ENCODE measurements at places on chromosomes 5 and 9.

- no peak for DNase-seq
Observed at GRCh38 chr5:137268646-137269045, 230.5 kb downstream of the SPOCK1 start.

DNA sequence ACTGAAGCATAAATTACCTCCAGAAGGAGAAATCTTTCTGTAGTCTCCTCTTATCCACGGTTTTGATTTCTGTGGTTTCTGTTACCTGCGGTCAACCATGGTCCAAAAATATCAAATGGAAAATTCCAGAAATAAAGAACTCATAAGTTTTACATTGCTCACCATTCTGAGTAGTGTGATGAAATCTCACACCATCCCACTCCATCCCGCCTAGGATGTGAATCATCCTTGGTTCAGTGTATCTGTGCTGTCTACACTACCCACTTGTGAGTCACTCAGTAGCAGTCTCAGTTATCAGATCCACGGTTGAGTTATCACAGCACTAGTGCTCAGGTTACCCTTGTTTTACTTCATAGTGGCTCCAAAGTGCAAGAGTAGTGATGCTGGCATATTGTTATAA is 371.2 kb downstream of the NFIB start:
- DNase-seq, result no peak

- DNase-seq, result no peak
Observed at GRCh38 chr9:3888497-3888858, 362.7 kb upstream of the RFX3 start.

GRCh38 chr9:113895526-113895925 is 19.4 kb downstream of the ZNF618 start:
- DNase-seq, result no peak

DNA sequence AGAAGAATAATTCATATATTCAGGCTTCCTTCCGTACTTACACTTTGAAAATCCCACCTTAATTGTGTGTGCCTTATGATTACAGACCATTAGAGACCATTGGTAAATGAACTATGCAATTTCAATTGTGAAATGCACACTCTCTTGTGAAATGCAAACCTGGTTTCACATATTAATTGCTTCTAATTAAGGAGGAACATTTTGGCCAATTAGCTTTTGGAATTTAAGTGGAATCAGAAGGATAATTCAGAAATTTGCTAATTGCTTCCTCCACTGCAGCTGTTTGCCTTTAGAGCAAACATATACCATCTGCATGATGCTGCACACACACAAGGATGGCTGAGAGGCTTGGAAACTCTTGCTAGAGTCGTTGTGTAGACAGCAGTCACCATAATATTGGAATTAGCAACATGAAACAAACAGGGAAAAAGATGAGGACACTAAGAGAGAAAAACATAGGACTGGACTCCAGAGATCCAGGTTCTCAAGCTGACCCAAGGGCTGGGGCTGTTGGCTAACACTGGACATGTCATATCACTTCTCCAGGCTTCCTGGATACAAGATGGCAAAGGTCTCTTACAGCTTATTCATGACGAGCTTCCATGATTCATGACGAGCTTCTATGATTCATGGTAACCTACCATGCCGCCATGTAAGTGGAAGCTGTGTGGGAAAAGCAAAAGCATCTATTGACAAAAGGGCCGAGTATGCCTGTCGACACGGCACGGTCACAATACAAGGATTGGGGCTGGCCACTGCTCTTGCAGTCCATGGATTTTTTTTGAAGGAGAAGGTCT is 78.0 kb downstream of the PTCH1 start:
- no peak for DNase-seq

DNA sequence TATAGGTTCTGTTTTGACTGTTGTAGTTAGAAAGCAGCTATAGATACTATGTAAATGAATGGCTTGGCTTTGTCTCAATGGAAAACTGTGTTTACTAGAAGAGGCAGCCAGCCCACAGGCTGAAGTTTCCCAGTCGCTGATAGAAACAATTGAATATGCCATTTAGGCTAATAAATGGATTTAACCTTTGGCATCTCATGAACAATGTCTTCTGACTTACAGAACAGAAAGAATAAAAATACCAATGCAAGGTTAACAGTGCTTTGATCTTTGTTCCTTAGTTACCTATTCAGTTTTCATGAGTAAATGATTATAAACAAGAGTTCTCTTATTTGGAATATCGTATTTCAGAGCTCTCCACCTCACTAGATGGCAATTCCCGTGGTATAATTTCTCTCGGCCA is 120.6 kb downstream of the PAM start:
- DNase-seq, result no peak

DNA sequence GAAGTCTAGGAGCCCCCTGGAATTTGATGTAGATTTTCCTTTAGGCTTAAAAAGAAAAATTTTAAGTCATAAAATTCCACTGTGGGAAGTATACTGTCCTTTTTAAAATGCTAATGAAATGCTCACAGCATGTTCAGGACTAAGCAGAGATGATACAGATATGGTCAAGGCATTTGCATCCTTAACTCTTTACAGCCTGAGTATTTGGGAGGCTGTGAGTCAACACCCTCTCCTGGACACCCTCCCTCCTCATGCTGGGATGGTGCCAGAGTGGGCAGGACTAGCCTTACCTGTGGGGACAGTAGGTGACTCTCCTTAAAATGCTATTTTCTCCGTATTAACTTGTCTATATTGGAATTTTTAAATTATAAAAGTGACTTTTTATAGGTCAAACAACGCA is 197.4 kb upstream of the ELL2 start:
- DNase-seq, result no peak

DNA sequence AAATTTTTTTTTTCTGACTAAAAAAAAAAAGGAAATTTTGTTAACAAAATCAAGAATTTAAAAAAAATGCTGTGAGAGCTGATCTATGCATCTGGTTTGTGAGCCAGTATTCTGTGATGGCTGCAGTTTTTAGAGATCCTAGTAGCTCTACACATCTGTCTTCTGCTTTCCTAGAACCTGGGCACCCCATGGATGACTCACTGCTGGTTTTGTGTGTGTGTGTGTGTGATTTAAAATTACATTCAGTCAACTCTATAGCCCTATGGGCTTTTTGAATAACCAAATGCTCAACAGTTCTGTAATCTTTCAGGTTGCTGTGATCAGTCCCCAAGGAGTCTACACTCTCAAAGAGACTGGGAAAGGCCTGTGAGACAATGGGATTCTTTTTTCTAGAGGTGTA is 2.5 kb upstream of the PSMD5 start:
- DNase-seq, result no peak

DNA sequence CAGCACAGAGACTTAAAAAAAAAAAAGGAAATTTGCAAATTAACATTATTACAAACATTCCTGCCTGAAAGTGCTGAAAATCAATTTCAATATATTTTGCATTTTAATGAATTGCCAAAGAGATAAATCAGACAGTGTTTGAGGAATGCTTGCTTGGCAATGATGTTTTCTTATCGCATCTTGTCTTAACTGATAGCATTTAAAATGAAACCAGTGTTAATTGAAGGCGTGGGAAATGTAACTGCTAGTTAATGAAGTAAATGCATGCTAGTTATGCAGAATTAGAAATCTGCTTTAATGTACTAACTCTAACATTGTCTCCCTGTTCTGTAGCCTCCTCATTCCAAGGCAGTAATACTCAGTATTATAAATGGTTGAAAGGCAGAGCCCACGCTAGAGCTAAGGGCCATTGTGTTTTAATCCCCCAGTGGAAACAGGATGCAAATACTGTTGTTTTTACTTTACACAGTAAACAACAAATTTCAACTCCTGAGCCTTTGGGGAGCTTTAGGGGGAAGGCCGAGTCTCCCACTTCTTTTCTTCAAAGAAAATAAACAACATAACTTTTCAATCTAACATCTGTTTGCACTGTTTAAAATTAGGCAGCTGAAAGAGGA is 586.9 kb downstream of the TLE4 start:
- no peak for DNase-seq

Measured in stimulated activated CD8-positive, alpha-beta memory T cell treated with anti-CD3 and anti-CD28 coated beads, Interleukin-15, amount 100 ng/mL, for 4 hours (primary cell).